ENCODE measurements at places on chromosomes 6 and 20. TPM values are rescaled to one million over a fixed set of nuclear protein-coding genes. Genes with fewer than 3 reads are reported as not detected.

GRCh38 chr20:58760856-58761255 lies 68.3 kb downstream of the NPEPL1 start:
- H3K4me1 ChIP-seq, result no peaks in the 10 kb centered on the region
- no peak overlapping the region for H3K4me3 ChIP-seq
- H3K27ac ChIP-seq, result no peak overlapping the region
- DNase-seq, result no peak
- no peaks in the 10 kb centered on the region for H3K36me3 ChIP-seq

- DNase-seq, result no peak
- H3K36me3 ChIP-seq, result peaks cover 2% of the 10 kb centered on the region
Observed at GRCh38 chr6:15464211-15464725, 198.6 kb downstream of the DTNBP1 start.

GRCh38 chr20:58709703-58710039 lies 17.1 kb downstream of the NPEPL1 start:
- no peak for DNase-seq
- H3K36me3 ChIP-seq, result no peaks in the 10 kb centered on the region
- no peak overlapping the region for H3K4me3 ChIP-seq
- H3K27ac ChIP-seq, result no peak overlapping the region
- H3K27me3 ChIP-seq, result no peaks in the 10 kb centered on the region

- peaks cover 2% of the 10 kb centered on the region for H3K27me3 ChIP-seq
- DNase-seq, result no peak
- H3K4me1 ChIP-seq, result no peaks in the 10 kb centered on the region
- H3K27ac ChIP-seq, result no peak overlapping the region
- H3K4me3 ChIP-seq, result no peak overlapping the region
- H3K36me3 ChIP-seq, result no peaks in the 10 kb centered on the region
Observed at GRCh38 chr6:137589067-137589848, 95.1 kb upstream of the OLIG3 start.

DNA sequence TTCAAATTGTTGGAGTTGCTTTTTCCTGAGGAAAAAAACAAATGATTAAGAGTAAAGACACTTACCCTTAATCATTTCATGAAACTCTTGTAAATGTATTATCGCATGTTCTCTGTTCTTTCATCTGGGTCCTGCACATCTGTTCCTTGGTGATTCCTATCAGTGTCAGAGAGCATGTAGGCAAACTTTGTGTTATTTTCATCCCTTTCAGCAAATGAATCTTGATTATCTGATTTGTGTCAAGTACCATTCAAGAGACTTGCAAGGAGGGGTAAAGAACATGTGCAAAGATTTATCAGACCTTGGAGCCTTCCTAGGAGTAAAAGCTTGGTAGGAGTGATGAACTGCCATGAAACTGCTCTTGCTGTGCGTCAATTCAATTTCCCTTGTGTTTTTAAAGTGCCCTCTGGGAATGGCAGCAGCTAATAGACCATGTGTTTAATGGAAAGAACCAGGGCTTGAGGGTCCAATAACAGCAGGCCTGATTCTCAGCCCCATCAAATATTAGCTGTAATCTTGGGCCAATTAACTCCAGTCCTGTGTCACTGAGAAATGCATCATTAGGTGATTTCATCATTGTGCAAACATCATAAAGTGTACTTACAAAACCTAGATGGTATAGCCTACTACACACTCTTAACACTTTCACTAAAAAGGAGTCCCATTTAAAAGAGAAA lies 118.9 kb upstream of the CEP85L start:
- H3K27me3 ChIP-seq, result no peaks in the 10 kb centered on the region
- no peak overlapping the region for H3K4me3 ChIP-seq
- no peaks in the 10 kb centered on the region for H3K36me3 ChIP-seq
- no peak overlapping the region for H3K27ac ChIP-seq

DNA sequence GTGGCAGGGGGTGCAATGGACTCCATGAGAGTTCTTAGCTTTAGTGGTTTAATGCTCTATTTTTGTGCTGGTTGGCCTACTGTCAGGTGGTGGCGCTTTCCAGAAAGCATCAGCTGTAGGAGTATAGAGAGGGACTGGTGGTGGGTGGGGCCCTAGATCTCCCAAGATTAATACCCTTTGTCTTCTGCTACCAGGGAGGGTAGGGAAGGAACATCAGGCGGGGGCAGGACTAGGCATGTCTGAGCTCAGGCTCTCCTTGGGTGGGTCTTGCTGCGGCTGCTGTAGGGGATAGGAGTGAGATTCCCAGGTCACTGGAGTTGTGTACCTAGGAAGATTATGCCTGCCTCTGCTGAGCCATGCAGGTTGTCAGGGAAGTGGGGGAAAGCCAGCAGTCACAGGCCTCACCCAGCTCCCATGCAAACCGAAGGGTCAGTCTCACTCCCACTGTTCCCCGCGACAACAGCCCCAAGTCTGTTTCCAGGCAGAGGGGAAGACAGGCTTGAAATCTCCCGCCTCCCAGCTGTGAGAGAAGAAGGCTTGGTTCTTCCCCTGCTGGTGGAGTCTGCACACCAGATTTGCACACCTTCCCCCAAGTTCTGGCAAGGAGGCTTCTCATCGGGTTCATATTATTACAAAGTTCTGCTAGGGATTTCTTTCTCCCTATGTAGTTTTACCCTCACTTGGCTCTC lies 46.7 kb upstream of the PKIB start:
- H3K36me3 ChIP-seq, result no peaks in the 10 kb centered on the region
- no peaks in the 10 kb centered on the region for H3K27me3 ChIP-seq
- no peak overlapping the region for H3K27ac ChIP-seq

The EYS gene
- not detected for total RNA-seq

DNA sequence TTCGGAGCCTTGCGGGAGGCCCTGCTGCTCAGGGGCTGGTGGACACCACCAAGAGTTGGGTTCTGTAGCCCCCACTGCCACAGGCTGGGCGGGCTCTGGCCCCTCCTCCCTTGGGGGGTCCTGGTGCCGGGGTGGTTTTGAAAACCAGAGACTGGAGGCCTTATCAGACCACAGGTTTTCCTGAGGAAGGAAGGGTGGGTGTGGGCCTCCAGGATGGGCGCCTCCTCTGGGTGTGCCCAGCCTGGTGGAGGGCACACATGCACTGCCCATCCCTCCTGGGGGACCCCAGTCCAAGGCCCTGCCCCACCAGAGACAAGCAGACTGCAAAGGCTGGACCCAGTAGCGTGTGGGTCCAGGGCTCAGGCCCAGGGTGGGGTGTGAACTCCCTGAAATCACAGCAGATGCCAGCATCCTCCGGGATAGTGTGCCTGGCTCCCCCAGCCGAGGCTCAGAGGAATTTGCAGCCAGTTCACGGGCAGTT lies 13.5 kb upstream of the ZBTB46 start:
- DNase-seq, result no peak
- no peaks in the 10 kb centered on the region for H3K27me3 ChIP-seq
- no peaks in the 10 kb centered on the region for H3K36me3 ChIP-seq
- H3K27ac ChIP-seq, result no peak overlapping the region

- no peak overlapping the region for H3K4me3 ChIP-seq
- no peaks in the 10 kb centered on the region for H3K27me3 ChIP-seq
- H3K4me1 ChIP-seq, result peaks cover 6% of the 10 kb centered on the region
- no peak for DNase-seq
Observed at GRCh38 chr6:136772685-136773472, 19.4 kb downstream of the MAP3K5 start.

The STX11 gene
- total RNA-seq, result 7.0 TPM

- H3K4me1 ChIP-seq, result peaks cover 2% of the 10 kb centered on the region
- no peak overlapping the region for H3K27ac ChIP-seq
- H3K27me3 ChIP-seq, result no peaks in the 10 kb centered on the region
Observed at GRCh38 chr6:35234901-35235300, 21.1 kb downstream of the SCUBE3 start.

The PAQR8 gene
- total RNA-seq, result 2.5 TPM

DNA sequence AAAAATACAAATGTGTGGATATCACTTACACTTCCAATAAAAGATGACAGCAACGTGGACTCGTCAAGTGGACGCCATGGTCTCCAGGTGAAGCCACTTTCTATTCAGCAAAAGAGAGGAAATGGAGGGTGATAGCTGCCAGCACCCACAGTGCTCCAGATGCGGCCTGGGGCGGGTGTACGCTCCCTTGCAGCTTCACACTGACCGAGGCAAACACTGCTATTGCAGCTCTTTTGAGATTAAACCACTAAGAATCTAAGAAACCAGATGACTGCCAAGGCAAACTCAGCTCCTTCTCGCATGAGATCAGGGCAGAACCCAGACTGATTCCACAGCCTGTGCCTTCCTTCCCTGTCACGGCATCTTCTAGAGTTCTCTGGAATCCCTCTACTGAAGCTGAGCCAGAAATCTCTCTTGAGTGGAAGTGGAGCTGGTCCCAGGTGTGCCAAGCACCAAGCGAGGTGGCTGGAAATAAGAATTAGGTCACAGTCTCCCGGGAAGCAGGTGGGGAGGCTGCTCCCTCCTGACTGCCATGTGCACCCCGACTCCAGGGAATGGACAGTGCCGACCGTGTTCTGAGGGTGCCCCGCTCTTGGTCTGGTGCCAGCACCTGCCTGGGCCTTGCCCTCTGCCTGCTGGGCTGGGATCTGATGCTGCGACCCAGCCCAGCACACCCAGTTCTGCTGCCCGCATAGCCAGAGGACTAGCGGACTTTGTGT lies 90.1 kb upstream of the AFDN start:
- H3K36me3 ChIP-seq, result no peaks in the 10 kb centered on the region
- DNase-seq, result no peak
- no peak overlapping the region for H3K4me3 ChIP-seq
- no peaks in the 10 kb centered on the region for H3K27me3 ChIP-seq
- H3K27ac ChIP-seq, result no peak overlapping the region
- H3K4me1 ChIP-seq, result no peaks in the 10 kb centered on the region

The ME1 gene
- total RNA-seq, result 21.0 TPM

The TNFRSF21 gene
- total RNA-seq, result 4.5 TPM

- DNase-seq, result no peak
- no peak overlapping the region for H3K27ac ChIP-seq
- H3K4me1 ChIP-seq, result no peaks in the 10 kb centered on the region
- no peak overlapping the region for H3K4me3 ChIP-seq
- no peaks in the 10 kb centered on the region for H3K27me3 ChIP-seq
Observed at GRCh38 chr6:170149681-170150589, 140.9 kb downstream of the DLL1 start.

DNA sequence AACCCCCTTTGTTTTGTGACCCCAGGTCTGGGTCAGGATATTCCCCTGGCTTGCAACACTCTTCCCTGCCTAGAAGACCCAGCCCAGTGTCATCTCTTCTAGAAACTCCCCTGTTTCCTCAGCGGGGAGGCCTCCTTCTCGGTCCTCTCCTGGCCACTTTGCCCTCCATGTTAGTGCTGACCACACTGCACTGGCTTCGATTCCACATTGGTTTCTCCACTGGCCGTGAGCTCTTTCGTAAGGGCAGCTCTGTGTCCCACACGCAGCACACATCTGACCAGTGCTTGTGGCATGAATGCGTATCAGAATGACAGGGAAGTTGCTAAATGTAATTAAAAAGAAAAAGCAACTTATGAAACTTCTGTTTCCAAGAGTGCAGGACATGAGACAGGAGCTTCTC lies 49.4 kb upstream of the FNDC1 start:
- DNase-seq, result no peak
- no peaks in the 10 kb centered on the region for H3K27me3 ChIP-seq
- H3K27ac ChIP-seq, result no peak overlapping the region
- no peak overlapping the region for H3K4me3 ChIP-seq

- no peaks in the 10 kb centered on the region for H3K4me1 ChIP-seq
- H3K4me3 ChIP-seq, result no peak overlapping the region
- H3K36me3 ChIP-seq, result peaks cover 2% of the 10 kb centered on the region
- H3K27ac ChIP-seq, result peak overlapping the region; percentile 20
- no peak for DNase-seq
Observed at GRCh38 chr20:49888212-49889000, 26.9 kb downstream of the SPATA2 start.

Measured in aorta (tissue), 5 donors.